ENCODE measurements at places on chromosomes 7 and 10.

DNA sequence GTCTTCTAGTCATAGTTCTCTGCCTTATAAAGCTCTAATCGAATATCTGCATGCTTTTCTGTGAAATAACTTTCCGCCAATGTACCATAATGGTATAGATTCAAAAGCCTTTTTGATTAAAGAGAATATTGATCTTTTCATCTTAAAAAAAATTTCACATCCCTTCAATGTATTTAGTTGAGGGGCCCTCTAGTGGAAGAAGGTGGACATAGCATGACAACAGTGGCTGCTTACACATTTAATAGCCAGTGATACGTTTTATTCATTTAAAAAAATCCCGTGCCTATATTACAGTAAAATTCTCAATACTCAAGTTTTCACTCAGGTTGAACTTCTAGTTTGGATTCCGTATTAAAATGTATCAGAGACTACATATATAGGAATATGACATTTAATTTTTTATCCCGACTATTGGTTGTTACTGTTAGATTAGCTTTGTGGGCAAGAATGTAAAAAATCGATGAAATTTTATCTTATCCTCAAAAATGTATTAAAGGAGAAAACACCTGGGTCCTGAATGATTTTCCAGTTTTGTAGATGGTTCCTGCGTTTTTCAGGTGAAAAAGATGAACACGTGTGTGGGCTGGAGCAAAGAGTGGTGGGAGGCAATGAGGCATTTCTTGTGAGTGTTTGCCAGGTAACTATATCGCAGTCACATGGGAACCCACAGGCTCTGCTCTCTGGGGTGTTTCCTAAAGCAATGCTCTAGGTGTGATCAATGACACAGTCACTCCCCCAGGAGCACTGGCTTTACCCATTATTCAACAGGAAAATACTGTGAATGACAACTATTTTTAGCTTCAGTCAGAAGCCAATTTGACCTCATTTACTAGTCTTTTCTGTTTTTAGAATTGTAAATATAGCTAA lies 24.1 kb upstream of the PNLIP start:
- peak; percentile 55 for DNase-seq

DNA sequence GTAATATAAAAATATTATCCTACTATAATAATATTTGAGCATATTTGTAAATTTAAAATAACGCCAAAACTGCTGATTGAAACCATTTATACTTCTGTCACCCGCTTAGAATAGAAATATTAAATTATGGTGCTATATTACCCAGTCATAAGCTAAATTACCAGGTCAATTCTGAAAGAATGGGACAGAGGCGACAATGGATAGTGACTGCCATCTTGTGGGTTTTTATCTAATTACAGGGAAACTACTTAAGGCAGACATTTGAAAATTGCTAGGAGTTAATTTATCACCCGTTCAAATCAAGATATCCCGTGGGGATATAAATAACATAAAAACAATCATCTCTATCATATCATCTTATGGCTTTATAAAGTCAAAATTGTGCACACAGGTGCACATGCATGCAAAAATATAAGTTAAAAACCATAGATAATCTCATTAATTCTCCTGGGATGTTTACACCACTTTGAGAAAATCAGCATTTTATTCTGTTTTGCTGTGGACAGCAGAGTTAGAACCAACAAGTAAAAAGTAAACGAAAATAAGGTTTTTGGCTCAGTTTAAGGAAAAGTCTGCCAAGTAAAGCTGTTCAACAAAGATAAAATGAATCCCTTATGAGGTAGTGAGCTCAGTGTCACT lies 41.3 kb upstream of the HPSE2 start:
- DNase-seq, result no peak

DNA sequence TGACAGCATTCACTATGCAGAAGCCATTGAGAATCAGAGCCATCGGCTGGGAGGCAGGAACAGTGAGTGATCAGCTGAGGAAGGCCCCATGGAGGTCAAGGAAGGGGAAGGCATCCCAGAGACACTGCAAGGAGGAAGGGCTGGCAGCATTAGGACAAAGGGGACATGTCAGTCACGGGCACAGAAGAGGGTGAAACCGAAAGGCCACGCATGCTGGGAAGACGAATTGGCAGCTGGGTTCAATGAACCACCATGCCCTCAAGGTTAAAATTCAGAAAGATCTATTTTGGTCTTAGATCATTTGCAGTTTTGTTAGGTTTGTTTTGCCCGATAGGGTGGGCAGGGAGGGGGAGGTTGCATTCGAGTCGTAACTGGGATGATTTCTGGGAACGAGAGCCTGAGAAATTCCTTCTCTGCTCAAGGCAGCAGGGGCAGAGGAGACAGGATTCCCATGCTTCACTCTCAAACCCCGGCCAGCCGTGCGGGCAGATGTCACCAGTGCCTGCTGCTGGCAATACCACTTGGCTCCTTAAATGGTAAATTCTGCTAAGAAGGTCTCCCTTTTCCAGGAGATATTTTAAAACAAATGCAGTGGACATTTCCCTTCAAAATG lies 57.7 kb downstream of the ASB13 start:
- DNase-seq, result no peak

DNA sequence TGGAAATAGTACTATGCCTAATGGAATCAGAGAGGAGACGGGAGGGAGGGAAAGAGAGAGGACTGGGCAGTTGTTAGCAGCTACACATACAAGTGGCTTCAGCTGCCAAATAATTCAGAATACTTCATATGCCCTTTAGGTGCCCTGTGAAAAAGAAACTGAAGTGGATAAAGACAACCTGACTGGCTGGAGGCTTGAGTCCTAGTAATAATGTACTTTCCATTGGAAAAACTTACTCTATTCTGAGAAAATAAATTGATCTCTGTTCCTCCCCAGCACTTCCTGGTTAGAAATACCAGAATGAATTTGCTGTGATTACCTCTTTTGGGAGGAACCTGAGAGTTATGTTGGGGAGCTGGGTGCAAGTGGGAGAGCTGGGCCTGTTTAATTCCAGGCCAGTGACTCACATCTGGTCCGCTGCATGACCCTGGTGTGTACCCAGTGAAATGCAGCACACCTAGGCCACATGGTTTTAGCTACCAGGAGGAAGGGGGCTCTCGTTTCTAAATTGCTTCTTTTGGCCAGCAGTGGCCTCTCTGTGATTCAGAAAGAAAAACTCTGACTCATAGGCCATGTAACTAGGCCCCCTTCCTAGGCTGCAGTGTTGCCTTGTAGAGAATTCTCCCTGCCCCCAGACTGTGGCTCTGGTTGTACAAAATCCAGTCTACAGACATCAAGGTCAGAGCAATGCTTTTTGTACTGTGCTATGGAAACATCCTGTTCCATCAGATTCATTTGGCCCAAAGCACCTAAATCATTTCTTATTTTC lies 6.5 kb downstream of the AGFG2 start:
- peak; percentile 70 for DNase-seq

GRCh38 chr7:113093561-113093960 lies 6.9 kb upstream of the GPR85 start:
- DNase-seq, result no peak

DNA sequence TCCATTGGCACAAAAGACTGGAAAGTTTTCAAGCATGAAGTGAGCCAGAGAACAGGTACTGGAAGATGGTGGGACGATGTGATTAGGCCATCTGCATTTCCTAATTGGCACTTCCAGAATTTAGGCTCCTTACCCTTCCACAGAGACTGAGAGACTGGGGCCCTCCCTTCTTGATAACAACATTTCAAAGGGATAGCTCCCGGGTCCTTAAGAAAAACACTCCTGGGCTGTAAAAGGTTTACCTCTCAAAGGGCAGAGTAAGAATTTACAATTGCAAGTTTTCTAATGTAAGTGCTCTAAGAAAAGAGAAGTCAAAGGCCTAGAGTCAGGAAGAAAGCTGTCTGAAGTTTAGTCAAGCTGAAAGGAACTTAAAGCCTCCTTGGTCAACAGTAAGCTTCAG lies 559.5 kb upstream of the C7orf33 start:
- no peak for DNase-seq

DNA sequence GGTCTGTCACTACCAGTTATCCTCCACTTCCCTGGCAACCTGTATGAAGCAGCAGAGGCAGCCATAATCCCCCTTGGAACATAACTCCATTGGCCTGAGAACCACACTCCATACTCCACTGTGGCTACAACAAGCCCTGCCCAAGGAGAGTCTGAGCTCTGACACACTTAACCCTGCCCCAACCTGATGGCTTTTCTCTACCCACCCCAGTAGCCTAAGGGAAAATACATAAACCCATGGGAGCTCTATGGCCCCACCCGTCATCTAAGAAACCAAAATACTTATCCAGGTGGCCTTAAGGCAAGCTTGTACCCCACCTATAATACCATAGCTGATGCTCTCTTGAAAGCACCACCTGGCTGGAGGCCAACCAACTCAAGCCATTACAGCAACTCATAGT lies 324.8 kb upstream of the GLI3 start:
- DNase-seq, result no peak

- no peak for DNase-seq
Observed at GRCh38 chr10:27506280-27506679, 2.2 kb downstream of the RAB18 start.

DNA sequence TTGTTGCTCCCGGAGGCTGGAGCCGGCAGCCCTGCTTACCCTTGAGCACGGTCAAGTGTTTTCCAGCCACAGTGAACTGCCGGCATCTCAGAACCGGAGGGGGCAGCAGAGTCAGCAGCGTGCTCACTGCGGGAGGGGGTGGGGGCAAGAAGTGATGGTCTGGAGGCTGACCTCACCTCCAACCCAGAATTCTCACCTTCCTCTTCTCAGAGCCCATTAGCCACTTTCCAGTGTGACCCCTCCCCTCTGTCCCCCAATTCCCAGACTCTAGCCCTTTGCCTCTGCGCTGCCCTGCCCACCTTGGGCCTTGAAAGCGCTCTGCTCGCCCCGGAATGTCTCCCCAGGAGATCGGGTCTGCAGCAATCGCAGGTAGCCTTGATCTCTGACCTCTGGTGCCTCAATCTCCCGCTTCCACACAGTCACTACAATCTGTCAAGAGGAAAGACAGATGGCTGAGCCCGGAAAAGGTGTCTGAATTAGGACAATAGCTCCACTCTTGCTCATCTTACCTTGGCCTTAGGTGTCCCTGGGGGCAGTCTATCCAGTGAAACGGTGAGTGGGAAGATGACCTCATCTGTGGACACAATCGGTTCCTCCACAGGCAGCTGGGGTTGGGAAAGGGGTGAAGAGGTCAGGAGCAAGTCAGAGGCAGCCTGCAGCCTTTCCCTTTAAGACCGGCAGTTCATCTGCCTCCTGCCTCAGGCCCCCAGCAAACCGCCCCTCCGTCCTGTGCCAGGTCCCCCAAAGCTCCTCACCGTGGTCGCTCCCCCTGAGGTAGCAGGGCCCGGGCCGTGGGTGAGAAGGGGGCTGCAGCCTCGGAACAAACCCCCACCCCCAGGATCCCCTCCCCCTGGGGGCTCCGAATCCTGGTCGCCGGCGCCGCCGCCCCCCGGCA lies 942 bp downstream of the TRAPPC14 start:
- peak; percentile 52 for DNase-seq

GRCh38 chr7:127885843-127886242 lies 145.4 kb downstream of the LRRC4 start:
- no peak for DNase-seq

DNA sequence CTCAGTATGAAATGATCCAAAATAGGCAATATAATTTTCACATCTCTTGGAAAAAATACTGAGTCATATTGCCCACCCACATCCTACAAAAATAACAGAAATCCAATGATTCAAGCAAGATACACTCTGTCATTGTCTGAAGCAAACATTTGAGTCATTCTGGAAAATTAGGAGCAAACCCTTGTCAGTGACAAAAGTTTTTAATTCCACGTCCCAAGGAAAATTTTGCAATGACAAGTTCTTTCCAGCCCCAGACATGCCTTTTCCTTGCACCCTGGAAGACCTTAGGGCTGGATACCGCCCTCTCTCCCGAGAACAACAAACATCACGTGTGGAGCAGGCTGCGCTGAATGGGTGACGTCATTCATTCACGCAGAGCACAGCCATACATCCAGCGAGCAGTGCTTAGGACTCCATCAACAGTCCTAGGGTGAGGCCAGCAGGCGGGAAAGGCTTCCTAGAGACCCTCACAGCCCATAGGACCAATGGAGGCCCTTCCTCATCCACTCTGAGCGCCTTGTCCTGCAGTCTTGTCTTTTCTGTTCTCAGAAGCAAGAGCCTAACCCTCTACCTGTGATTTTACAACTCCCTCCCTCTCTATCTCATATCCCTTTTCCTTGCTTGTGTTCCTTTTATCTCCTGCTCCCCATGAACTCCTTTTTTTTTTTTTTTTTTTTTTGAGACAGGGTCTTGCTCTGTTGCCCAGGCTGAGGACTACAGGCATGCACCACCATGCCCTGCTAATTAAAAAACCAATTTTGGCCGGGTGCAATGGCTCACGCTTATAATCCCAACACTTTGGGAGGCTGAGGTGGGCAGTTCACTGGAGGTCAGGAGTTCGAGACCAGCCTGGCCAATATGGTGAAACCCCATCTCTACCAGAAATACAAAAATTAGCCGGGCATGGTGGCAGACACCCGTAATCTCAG lies 23.5 kb upstream of the KDM7A start:
- DNase-seq, result no peak

DNA sequence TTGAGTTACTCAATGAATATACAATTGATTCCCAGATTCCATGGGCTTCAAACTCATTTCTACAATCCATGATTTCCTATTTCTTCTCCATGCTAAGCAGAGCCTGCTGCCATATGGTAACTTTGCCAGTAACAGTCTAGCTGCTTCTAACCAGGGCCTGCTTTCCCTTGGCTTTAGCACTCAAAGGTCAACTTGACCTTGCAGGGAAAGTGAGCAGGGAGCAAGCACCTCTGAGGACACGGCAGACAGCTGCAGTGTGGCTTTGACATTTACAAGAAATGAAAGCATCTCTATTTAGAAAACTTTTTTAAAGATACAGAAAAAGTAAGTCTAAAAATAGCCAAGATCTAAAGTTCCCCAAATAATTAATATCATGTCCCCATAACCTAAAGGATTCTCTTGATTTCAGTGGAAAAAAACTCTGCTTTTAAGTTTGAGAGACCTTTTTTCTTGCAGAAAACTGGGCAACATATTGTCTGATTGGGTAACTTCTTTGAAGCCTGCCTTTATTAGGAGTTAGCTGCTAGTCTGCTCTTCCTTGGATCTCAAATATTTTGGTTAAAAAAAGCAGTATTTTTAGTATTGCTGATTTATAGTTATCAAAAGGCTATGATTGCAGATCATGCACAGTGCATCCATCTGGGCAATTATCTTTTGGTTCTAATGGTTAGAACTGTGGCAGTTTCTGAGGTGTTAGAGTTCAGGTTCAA lies 257.9 kb downstream of the AHR start:
- DNase-seq, result no peak

GRCh38 chr10:59393349-59393748 lies 31.0 kb upstream of the FAM13C start:
- DNase-seq, result no peak

- no peak for DNase-seq
Observed at GRCh38 chr7:77649716-77650349, 46.4 kb upstream of the RSBN1L start.

- no peak for DNase-seq
Observed at GRCh38 chr7:20409961-20410360, 79.3 kb downstream of the ITGB8 start.
